ENCODE measurements at places on chromosomes 7 and 10.

DNA sequence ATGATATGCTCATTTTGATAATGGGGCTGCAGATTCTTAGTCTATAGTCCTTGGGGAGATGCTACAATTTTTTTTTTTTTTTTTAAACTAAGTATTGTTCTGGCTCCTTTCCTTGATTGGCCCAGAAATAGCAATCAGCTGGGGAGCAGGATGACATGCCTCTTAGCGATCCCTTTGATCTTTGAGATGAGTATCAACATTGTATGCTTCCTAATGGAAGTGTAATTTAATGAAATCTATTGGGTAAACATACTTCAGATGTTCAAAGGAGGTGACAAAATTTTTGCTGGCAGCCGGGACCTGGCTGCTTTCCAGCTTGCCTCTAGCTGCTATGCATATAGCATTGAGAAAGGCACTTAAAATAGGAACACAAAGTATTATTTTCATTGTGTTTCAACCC lies 43.5 kb downstream of the VTI1A start:
- no peak for DNase-seq

DNA sequence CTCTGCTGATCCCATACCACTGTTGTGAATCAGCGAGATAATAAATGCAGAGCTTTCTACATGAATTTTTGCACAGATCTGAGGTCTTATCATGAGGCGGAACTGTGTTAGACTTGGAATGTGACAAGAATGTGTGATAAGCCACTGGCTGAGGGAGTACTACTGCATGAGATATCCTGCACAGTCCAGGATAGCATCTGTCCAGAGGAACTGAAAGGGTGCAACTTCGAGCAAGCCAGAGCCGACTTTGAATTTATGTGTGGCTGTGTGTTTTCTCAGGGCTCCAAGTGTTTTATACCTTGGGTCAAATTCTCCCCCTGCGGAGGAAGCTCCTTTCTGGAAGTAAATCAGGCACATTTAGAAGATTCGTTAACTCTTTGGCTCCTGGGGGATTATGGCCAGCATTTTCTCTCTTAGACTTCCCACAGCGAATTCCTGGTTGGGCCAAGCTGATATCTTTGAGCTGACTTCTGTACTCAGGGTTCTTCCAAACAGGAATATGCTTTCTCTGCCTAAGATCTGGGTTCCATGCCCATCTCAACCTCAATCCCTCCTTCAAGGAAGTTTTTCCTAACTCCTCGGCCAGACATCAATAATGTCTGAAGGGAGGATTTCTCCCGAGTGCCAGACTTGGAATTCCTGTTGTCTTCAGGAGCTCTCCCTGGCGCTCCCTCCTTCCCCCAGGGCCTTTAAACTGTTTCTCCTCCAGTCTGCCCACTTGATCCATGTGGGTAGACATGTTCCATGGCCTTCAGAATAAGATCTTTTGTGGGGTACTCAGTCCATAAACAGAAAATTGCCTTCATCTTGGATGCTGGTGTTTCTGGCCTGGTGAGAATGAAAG lies 2.5 kb upstream of the MEST start:
- DNase-seq, result no peak

- no peak for DNase-seq
Measured at GRCh38 chr10:6786579-6787031, 206.5 kb upstream of the PRKCQ start.

DNA sequence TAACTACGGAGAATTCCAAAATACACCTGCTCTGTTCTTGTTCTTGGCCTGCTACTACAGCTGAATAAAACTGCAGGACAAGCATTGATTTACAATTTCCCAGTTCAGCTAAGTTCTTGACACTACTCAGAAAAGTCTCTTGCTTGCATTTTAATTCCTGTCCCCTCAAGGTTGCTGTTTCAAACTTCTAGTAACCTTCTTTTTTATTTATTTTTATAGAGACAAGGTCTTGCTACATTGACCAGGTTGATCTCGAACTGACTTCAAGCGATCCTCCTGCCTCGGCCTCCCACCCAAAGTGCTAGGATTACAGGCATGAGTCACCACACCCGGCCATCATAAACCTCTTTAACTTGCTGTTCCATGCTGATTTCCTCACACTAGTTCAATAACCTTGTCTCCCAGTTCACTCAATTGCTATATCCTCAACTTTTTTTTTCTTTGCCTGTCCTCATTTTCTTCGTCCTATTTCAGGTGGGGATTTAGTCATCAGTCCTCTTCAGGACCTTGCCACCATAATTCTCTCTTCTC lies 79.9 kb downstream of the ARHGAP21 start:
- DNase-seq, result no peak

Measured in type B pancreatic cell (in vitro differentiated cells).